Nephron progenitor cell (in vitro differentiated cells): ENCODE measurements at places on chromosomes 4 and X.

GRCh38 chr4:156677131-156677531 lies 294.5 kb downstream of the PDGFC start:
- peak; percentile 18 for DNase-seq

DNA sequence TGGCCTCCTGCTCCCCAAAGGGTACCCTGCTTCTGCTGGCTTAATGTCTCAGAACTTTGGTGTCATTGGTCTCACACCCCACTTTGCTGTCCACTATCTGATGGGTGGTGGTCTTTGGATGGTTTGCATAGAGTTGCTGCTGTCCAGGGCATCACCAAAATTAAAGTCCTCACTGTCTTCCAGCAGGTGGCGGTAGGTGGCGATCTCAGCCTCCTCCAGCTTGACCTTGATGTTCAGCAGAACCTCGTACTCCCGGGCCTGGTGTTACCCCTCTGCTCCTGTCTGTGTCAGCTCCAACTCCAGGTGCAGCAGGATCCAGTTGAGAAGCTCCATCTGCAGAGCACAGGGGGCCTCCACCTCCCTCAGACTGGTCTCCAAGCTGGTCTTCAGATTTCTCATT lies 1169.5 kb upstream of the PABPC4L start:
- DNase-seq = peak; percentile 22

GRCh38 chrX:153685751-153686696 lies 1.7 kb upstream of the SLC6A8 start:
- DNase-seq = no peak

DNA sequence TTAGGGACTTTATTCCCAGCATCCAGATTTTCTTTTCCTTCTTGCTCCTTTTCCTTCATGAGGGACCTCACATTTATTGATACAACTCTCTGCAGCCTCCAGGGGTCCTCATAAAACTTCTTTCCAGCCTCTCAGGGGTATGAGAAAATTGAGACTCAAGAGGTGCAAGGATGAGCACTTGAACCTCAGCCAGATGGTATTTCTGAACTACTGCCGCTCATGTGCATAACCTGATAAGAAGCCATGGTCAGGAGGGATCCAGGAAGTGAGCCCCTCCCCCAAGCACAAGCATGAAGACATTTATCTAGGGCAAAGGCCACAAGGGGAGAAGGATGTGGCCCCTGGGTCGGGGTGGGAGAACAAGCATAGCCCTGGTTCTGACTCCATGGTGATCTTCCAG lies 73.3 kb downstream of the TSPAN7 start:
- DNase-seq = no peak

DNA sequence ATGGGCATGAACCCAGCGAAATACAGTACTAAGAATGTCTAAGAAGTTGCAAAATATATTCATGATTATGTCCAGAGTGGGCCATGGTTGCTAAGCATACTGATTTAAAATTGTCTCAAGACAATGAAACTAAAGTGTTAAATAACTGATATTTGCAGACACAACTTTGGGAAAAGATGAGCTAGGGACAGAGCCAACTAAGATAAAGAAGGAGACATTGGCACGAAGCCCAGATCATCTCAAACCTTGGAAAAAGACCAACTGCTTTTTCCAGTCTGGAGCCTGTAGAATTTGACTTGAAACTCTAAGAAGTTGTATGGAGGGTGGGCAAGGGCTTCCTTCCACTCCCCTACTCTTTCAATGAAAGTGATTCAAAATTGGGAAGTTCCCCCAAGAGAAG lies 108.5 kb upstream of the GLRA2 start:
- no peak for DNase-seq

DNA sequence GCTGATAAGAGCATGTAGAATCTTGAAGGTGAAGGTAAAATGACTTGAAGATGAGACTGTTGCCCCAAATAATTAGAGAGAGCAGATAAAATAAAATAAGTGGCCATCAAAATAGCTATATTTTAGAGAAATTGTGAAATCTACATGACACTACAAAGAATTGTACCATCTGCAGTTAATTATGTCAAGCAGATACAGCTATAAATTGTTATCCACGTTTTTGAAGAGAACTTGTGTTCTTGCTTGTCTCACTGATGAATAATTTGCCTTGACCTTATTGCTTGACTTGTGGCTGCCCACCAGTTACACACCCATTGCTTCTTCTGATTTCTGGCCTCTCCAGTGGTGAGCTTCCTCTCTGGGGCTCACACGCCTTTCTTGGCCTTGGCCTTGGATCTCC lies 75.8 kb upstream of the TNIP3 start:
- DNase-seq = no peak

DNA sequence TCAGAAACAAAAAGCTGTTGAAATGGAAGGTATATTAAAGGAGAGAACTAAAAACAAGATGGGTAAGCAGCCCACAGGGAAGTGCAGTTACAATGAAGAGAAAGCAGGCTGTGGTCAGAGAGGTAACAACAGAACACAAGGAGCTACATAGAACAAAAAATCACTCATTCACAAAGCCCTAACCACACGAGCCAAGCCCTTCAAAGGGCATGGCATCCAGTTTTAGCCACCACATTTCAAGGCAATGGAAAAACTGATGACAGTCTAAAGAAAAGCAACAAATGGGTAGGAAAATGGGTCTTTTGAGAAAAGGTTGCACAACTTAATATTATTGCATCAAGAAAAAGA lies 37.5 kb downstream of the KDR start:
- no peak for DNase-seq

DNA sequence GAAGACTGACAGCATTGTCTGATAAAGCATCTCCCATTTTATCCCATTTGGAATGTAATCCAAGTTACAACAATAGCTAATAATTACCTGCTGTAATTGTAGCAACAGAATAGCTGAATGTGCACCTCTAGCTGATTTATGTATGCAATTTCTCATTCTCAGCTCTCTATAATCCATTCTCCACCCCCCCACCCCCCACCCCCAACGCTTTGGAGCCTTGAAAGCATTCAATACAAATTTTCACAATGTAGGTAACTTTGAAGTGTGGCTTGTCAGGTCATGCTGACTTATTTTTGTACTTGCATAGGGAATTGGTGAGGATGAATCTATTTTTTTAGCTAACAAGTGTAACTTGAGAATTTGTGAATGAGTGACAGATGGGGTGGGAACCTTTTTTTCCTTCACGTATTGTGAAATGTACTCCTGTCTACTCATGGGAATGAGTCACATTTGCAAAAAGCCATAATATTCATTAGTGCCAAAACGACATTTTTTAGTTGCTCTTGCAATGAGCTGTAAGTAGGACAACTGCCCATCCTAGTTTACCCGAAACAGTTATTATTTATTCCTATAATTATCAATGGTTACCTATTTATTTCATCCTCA lies 159.3 kb downstream of the PALLD start:
- DNase-seq = no peak

GRCh38 chr4:188495169-188495568 lies 355.9 kb downstream of the TRIML1 start:
- no peak for DNase-seq

DNA sequence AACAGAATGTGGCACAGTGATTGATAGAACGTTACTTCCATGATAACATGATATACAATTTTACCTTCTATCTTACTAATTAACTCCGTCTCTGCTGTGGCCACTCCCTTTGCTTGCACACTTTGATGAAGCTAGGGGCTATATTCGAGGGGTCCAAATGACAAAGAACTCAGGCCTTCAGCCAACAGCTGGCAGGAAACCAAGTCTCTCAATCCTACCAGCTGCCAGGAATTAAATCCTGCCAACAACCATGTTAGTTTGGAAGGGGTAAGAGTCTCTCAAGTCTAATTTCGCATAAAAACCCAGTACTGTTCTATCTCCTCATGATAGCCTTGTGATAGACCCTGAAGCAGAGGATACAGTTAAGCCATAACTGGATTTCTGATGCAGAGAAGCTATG lies 1122.9 kb upstream of the PCDH10 start:
- no peak for DNase-seq

DNA sequence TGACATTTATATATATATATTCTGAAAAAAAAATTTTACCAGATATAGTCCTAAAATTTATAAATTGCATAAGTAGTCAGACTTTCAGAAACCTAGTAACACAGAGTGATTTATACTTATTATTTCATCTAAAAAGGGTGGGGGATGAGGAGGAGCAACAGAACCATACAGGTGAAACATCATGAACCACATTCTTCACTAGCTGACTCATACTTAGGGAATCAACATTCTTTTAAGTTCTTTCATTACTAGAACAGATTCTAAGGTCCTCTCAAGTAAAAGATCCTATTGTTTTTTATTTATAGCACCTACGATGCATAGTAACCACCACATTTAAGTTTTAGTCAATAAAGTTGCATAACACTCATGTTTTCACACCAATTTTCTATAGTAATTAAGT lies 166.1 kb downstream of the LRBA start:
- DNase-seq = no peak

DNA sequence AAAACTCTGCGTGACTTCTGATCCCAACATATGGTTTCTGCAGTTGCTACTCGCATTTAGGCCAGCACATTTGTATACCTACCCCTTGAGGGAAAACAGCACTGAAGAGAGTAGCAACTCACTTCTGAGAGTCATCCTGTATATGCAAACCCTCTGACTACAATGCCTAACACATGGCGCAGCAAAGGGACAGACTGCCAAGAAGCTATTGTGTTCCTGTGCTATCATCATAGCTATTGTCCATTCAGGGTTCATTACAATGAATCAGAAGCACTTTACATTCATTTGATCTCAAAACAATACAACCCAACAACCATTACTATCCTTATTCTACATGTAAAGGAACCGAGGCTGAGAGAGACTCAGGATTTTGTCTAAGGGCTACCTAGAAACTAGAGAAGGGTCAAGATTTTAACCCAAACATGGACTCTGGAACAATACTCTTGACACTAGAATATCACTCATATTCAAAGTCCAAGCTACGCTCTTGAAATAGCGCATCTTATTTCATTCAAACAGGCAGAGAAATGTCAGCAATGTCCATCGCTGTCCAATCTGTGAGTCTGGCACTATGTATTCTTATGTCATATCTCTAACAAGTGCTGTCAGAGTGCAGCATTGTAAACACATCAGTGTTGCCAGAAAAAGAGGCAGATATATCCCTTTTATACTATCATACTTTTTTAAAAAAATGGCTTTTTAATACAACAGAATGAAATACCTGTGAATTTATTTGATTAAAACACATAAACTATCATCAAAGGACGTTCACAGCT lies 173.6 kb downstream of the CORIN start:
- no peak for DNase-seq

GRCh38 chr4:64614276-64614675 lies 205.0 kb upstream of the TECRL start:
- no peak for DNase-seq

- DNase-seq = no peak
Measured at GRCh38 chr4:140213749-140214148, 59.8 kb upstream of the MAML3 start.

- DNase-seq = no peak
Measured at GRCh38 chr4:1974840-1975239, 33.9 kb downstream of the NELFA start.

GRCh38 chr4:156766846-156767245 lies 204.8 kb downstream of the PDGFC start:
- no peak for DNase-seq

GRCh38 chr4:30763321-30763727 lies 43.2 kb downstream of the PCDH7 start:
- no peak for DNase-seq

DNA sequence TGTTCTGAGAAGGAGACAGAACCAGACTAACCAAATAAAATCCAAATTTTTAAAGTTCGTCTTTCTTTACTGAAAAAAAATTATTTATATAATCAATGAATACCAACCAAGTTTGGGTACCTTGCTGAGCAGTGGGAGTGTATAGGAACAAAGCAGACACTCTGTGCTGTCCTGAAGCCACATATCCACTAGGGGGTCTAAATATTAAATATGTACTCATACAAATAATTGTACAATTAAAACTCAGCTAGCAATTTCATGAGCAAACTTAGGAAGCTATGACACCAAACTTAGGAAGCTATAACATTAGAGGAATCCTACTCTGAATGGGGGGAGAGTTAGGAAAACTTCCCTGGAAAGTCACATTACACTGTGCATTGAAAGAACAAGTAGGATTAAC lies 582.0 kb upstream of the EPHA5 start:
- DNase-seq = no peak

GRCh38 chr4:103021120-103021519 lies 1.6 kb upstream of the SLC9B1 start:
- DNase-seq = no peak

GRCh38 chr4:3332498-3332897 lies 39.7 kb downstream of the RGS12 start:
- no peak for DNase-seq

- DNase-seq = no peak
Measured at GRCh38 chrX:45709381-45709780, 508.7 kb upstream of the DIPK2B start.

DNA sequence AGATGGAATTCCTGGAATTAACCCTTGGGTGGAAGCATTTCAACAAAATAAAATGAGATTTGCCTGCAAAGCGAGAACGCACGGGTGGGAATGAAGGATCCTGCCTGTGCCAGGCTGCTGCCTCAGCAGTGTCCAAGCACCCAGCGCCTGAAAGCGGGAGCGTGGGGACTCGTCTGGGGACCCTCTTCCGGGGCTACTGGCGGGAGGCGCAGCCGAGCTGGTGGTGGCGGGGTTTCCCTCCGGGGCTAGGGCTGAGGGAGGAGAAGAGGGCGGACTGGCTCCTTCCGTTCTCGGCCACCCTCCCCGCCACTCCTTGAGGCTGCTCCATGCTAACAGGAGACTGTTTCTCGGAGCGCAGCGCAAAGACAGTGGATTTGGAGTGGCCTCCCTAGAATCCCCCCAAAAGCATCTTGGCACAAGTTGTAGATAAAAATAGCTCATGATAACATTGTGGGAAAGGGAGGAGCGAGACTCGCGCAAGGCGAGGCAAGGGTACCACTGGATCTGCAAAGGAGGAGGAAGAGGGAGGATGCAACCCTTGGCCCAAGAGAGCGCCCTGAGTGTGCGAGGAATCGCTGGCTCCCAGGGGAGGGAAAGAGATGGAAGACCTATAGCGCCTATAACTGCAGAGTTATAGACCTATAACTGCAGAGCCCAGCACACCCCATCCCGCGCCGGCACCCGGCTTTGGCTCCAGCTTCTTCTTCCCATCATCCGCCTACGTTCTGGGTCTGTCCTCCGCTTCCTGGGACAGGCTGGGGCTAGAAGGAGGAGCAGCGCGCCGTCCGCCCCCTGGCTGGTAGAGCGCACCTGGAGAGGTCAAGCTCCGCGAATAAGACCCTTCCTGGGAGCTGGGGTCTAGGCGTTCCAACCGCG lies 1.3 kb downstream of the HS3ST1 start:
- DNase-seq = peak; percentile 30

DNA sequence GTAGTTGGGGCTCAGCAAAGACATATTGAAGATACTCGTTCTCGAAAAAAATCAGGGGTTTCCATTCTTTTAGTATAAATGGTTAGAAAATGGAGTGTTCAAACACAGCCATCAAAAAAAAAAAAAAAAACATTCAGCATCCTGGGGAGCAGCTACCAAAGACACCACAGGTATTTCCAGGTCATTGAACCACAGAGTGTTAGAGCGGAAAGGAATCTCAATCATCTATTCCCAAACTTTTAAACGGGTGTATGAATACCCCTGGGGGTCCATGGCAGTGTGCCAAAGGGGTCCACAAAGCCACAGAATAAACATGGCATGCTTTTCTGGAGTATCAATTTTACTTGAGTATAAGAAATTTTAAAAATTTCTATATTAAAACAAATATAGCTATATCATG lies 6.9 kb upstream of the FGF16 start:
- DNase-seq = no peak
